ENCODE measurements at places on chromosomes 4 and X. TPM values are rescaled to one million over a fixed set of nuclear protein-coding genes. Genes with fewer than 3 reads are reported as not detected.

- no peak for DNase-seq
These were observed 12.8 kb upstream of the UBQLN2 start for GRCh38 chrX:56550667-56551066.

The ITM2A gene
- 5.8 TPM for total RNA-seq

The ARHGAP10 gene
- 19.7 TPM for total RNA-seq

- DNase-seq = no peak
These were observed 759.0 kb upstream of the EPHA5 start for GRCh38 chr4:66429276-66429675.

The SHROOM2 gene
- 3.1 TPM for total RNA-seq

DNA sequence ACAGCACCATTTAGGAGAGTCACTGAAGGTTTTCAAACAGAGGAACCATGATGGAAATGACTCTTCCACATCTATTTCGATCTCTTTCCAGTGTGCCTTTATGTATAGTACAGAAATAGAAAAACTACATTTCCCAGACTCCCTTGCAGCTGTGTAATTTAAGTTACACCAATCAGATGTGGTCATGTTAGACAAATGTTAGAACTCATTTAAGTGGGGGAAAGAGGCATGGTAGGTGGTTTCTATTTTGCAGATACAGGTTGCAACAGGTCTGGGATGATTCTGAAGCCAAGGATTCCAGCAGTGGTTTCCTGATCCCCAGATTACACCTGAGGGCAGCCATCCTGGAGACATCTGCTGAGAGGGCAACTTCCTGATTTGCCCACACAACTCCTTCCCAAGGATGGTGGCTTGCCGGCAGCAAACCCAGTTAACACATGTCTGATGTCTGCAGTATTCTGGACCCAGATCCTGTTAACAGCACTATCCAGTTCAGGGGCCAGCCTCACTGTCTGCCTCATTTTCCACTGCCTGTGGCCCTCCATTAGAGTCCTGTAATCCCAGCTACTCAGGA is 38.7 kb upstream of the PDK3 start:
- DNase-seq = no peak

The SMR3B gene
- not detected for total RNA-seq

All from glutamatergic neuron (in vitro differentiated cells).